ENCODE measurements at places on chromosomes 5 and 9.
A peak's percentile ranks its signal among the peaks of the same experiment; 100 is the strongest.

- DNase-seq: no peak
These were observed 153.4 kb downstream of the SLC12A2 start for GRCh38 chr5:128237000-128237399.

- no peak for DNase-seq
These were observed 4.9 kb upstream of the RCL1 start for GRCh38 chr9:4787876-4788275.

DNA sequence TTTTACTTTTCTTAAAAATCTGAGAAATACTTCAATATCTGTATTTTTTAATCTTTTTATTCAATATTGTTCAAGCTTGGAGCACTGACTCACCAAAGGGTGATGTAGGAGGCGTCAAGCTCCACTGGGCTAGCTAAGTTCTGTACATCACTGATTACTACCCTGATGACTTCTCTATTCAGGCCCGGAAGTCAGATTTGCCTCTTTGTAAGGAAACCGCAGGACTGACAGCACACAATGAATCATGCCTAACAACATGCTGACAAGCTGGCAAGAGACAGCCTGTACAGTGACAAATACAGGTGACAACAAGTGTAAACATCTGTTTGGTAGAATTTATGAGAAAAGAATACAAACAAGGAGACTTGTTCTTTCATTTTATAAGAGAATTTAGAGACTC lies 627.9 kb upstream of the RORB start:
- DNase-seq: peak; percentile 25

DNA sequence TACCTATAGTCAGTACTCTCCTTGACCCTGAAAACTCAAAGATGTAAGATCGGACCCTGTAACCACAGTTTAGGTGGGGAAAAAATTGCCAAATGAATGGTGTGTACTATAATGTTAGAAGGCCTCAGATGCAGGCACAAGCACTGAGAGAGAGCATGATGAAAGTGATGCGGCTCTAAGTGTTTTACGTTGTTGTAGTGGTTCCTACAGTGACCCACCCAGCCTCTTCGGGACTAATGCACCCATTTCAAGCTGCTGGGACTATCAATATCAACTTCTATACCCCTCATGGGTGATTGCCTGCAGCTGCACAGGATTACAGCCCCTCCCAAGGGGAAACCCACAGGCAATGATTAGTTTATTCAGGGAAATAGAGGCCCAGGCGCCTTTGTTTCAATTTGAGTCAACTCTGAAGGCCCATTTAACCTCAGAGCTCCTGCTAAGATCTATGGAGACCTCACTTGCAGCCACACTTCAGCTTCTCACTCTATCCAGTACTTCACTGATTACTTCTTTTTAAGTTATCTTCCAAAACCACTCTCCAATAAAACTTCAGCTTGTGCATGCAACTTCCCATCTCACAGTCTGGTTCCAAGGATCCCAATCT lies 340.7 kb downstream of the NR2F1-AS1 start:
- no peak for DNase-seq

- peak; percentile 56 for DNase-seq
These were observed 299.2 kb downstream of the SPOCK1 start for GRCh38 chr5:137199966-137200365.

- no peak for DNase-seq
These were observed 397.9 kb upstream of the PIK3R1 start for GRCh38 chr5:67817652-67818051.

GRCh38 chr9:126146254-126147145 lies 180.1 kb upstream of the MVB12B start:
- DNase-seq: no peak

- no peak for DNase-seq
These were observed 25.1 kb upstream of the FCN1 start for GRCh38 chr9:134942788-134943184.

DNA sequence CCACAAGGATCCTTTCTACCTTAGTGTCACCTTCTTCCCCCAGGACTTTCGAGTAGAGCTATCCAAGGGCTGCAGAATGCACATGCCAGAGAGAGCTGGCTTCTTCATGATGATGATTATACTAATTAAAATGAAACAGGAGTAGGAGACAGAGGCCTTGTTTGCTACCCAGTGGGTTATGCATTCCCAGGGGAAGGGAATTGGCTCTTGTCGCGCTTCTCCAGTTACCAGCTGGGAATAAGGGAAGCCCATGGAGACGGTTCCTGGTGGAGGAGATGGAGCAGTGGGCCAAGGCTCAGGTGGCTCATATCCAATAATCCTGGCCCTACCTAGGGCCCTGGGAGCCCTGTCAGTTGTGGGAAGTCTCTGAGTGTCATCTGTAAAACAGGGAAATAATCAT lies 65.1 kb downstream of the WWC1 start:
- no peak for DNase-seq

DNA sequence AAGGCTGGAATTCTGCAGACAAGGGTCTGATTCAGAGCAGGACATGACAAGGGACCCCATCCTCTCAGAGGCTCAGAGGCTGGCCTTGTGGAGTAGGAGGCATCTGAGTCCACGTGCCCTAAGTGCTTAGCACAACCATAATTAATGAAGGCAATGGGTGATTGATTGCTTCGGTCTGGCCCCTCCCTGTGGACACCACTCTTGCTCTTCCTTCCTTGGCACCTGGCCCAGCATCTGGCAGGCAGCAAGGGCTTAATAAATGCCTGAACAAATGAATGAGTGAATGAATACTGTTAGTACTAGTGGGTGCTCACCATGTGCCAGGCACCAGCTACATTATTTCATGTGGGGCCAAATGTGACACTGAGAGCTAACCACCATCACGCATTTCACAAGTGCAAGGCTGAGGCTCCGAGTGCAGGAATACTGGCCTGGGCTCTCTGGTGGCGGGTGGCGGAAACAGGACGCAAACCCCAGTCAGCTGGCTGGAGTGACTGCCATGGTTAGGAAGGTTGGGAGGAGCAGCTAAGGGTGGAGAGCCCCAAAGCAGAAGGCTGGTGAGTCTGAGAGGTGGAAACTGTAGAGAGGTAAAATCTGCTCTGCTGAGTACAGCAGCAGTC lies 53.6 kb downstream of the ASS1 start:
- no peak for DNase-seq

GRCh38 chr9:123812984-123813383 lies 116.9 kb downstream of the DENND1A start:
- no peak for DNase-seq

GRCh38 chr9:19650312-19650711 lies 138.5 kb downstream of the SLC24A2 start:
- DNase-seq: no peak

DNA sequence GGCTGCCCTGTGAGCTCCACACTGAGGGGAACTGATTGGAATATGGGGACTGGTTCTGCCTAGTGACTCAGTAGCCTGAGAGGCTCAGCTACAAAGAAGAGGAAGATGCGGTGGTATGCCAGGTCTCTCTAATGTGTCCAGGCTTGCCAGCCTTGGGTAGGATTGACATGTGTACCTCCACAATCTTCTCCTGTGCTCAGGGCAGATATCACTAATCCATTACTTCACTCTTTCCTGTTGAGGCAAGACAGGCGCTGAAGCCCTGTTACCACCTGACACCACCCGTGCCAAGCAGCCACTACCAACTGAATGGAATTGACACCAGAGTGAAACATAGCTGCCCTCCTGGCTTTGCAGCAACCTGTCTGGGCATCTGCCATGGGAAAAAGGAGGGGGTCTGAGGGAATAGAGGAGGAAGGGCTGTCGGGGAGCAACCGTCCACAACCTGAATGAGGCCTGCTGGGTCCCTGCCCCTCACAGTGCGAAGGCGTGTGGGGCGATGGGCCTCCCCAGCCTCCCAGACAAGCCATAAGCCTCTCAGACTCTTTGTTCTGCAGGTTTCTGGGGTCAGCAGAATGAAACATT lies 114.7 kb upstream of the CXCL14 start:
- DNase-seq: no peak

- no peak for DNase-seq
These were observed 31.3 kb downstream of the TMEM174 start for GRCh38 chr5:73204332-73204731.

GRCh38 chr5:102229685-102230084 lies 66.4 kb downstream of the SLCO4C1 start:
- no peak for DNase-seq

- no peak for DNase-seq
These were observed 179.8 kb upstream of the PLPPR1 start for GRCh38 chr9:100848726-100849125.

GRCh38 chr9:87950296-87950695 lies 24.0 kb downstream of the CDK20 start:
- DNase-seq: no peak

DNA sequence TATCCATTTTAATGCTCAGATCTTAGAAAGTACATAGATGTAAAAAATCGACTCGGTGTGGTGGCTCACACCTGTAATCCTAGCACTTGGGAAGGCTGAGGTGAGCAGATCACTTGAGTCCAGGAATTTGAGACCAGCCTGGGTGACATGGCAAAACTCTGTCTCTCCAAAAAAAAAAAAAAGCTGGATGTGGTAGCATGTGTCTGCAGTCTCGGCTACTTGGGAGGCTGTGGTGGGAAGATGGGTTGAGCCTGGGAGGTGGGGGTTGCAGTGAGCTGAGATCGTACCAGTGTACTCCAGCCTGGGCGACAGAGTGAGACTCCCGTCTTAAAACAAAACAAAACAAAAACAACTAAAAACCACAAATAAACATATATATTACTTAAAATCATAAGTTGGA lies 61.4 kb downstream of the RASA1 start:
- DNase-seq: no peak

GRCh38 chr5:176379881-176380280 lies 8.5 kb downstream of the NOP16 start:
- no peak for DNase-seq

DNA sequence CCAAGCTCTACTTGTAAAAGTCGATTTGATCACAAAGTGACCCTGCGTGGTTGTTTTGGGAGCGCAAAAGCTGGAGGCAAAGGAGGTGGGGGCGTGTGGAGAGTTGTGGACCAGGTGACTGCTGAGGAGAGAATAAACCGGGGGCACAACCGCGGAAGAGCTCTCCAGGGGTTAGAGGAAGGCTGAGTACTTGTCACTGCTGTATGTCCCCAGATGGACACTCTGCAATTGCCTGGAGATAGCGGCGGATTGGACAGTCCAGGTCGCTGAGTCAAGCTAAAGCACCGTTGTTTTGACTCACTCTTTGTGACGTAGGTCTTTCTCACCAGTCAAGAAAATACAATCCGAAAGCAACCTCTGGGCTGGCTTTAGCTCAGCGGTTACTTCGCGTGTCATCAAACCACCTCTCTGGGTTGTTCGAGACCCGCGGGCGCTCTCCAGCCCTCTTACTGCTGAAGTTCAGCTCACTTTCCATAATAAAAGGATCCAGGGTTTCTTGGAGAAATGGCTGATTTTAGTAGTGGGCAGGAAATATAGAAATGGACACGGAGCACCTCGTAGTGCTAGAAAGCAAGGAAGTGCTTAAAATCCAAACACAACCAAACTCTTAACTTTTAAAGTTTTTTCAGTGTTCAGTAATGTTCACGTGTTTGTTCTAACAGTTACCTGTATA lies 25.7 kb downstream of the ZMAT2 start:
- DNase-seq: peak; percentile 58

DNA sequence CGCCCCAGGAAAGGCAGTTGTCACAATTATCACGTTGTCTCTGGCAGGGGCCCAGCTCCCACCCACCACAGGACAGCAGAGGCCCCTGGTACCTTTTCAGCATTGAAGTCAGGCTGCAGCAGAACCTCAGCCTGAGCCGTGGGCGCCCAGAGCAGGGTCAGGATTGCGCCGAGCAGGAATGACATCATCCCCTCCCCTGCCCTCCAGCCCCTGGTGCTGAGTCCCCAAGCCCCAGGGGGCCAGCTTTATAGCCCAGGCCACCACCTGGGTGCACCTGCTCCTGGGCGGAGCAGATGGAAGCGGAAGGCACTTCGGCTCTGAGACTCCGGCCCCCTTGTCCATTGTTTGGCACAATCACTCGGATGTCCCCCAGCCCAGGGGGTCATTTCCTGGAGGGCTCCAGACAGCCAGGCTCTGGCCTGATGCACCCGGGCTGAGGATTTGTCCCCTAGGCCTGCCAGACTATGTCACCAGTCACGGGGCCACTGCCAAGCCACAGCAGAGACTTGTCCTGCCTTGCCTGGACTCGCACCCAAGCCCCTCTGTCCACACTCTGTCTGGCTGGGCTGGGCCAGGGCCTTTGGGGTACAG lies at the start of gene LCN15:
LCN15 (minus strand) TSS at position 218 of the 591 bp plus-strand sequence; CDS start at position 188, 30 bp downstream.
- no peak for DNase-seq

GRCh38 chr5:134328619-134329018 lies 38.4 kb downstream of the CDKL3 start:
- no peak for DNase-seq

DNA sequence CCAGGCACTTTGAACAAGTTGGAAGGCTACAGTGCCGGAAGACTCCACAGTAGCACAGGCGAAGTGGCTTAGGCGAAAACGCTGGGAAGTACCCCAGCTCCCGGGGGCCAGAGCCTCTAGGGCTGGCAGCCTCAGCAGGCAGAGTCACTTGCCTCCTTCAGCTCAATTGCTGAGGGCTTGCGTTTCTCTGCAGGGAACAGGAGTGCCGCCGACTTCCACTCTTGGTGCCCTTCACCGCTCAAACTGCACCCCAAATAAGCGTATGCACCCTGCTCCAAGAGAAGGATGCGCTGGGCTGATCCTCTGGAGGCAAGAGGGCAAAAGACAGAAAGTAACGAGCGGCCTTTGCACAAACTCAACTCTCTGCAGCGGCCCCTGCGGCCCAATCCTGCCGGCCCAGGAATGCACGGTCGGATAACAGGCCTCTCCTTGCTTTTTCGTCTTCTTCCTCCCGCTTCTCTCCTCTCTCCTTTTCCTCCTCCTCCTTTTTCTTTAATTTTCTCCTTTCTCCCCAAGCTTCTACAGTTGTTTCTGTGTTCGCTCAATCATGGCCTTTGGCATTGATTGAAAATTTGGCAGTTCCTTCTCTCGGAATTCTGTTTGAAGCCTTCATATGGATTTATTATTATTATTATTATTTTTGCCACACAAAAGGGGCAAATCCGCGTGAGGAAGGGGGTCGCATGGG lies 1.1 kb upstream of the S1PR3 start:
- no peak for DNase-seq
